ENCODE measurements at places on chromosomes 6 and 20.

DNA sequence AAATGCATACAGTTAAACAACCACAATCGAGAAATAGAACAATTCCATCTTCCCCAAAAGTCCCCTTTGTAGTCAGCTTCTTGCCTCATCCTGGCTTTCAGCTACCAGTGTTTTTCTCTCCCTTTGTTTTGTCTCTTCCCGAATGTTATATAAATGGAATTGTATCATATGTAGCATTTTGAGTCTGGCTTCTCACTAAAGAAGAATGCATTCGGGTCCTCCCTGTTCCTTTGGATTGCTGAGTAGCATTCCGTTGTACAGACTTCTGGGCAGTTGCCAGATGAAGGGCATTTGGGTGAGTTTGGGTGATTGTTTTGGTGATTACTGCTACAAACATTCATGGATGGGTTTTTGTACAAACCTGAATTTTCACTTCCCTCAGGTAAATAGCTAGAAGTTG, 27.8 kb downstream of the PRPH2 start:
- peak; percentile 43 for DNase-seq

DNA sequence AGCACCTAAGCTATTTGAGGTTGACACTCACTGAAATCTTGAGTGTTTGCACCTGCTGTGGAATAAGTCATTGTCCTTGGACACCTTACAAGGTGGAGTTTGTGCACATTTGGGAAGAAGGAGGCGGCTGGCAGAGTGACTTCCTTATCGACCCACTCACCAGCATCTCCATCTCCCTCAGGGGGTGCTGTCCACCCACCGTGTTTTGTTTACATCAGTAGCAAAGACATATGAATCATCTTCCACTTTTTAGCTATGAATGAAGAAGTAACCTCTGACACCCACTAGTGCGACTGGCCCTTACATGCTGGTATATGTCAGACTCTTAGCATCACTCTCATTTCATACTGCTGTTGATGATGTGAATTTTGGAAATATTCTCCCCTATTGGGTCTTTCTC, 119.5 kb upstream of the SGK1 start:
- no peak for DNase-seq

GRCh38 chr20:63574829-63575743, 1.0 kb upstream of the HELZ2 start:
- no peak for DNase-seq

DNA sequence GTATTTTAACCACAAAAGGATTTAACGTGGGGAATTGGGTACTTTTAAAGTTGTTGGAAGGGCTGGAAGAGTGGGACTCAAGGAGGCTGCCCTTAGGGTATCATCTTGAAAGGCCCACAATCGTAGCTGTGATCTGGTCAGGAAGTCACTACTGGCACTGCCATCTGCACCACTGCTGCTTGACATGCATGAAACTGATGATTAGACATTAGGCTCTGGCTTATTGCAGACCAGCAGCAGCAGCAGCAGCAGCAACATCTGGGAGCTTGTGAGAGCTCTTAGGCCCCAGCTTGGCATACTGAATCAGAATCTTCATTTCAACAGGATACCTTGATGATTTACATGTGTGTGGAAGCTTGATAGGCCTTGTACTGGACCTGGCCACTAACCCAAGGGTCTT, 68.6 kb downstream of the PHF20 start:
- DNase-seq, result no peak

GRCh38 chr20:45880988-45881788, at the start of gene ZSWIM1:
ZSWIM1 (plus strand) TSS chr20:45881227; CDS start chr20:45882593, 1,366 bp downstream.
- DNase-seq, result peak; percentile 99

- no peak for DNase-seq
Measured at GRCh38 chr20:10632721-10633509, 40.9 kb downstream of the JAG1 start.

DNA sequence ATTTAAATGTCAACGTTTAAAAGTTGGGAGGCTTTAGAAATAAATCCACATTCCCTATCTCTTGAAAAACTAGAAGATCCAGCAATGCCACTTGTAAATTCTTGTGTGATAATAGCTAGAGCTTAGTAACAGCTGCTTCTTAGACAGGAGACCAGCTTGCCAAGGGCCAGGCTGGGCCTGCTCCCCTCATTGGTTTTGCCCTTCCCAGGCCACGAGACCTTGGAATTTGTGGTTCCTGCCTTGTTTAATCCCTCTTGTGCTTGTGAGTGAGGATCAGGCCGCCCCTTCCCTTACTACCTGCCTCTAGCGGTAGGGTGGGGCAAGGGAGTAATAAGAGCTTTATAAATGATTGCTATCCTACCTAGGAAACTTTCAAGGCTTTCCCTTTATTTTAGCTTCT, 363.5 kb downstream of the SYNE1 start:
- DNase-seq, result no peak

DNA sequence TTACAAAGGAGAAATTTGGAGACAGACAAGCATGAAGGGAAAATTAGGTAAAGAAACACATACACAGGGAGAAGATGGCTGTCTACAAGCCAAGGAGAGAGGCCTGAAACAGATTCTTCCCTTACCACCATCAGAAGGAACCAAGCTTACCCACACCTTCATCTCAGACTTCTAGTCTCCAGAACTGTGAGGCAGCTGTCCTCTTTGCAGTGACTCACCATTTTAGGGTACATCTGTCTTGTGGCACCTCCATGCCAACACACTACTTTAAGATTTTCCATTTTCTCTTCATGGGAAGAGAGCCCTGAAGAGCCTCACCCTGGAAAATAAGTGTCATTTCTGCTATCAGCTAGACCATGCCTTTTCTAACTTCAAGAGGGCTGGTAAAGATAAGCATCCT, 369.3 kb downstream of the FRK start:
- no peak for DNase-seq

GRCh38 chr6:122438975-122439374, 32.6 kb downstream of the SERINC1 start:
- no peak for DNase-seq
